ENCODE measurements at places on chromosomes 13 and 19. TPM values are rescaled to one million over a fixed set of nuclear protein-coding genes. Genes with fewer than 3 reads are reported as not detected.

The PLPP2 gene
- 20.0 TPM for total RNA-seq

The UPK1A gene
- not detected for total RNA-seq

The MYPOP gene
- total RNA-seq: 1.1 TPM

The NTN5 gene
- total RNA-seq: not detected

The CPB2 gene
- total RNA-seq: not detected

The FRY gene
- total RNA-seq: 27.3 TPM

The SKA3 gene
- 4.6 TPM for total RNA-seq

The CGB8 gene
- not detected for total RNA-seq

The ZNF681 gene
- 0.85 TPM for total RNA-seq

The CACNG6 gene
- total RNA-seq: 1.6 TPM

The SIGLEC14 gene
- total RNA-seq: not detected

The NLRP9 gene
- not detected for total RNA-seq

The ZNF175 gene
- total RNA-seq: 4.2 TPM

The TBXA2R gene
- total RNA-seq: 1.2 TPM

The PSPN gene
- 1.6 TPM for total RNA-seq

The ZNF17 gene
- total RNA-seq: 9.5 TPM

The GSX1 gene
- not detected for total RNA-seq

The KLK6 gene
- total RNA-seq: 0.09 TPM

The PROZ gene
- total RNA-seq: not detected

The LCP1 gene
- total RNA-seq: under 0.01 TPM

The HSD17B14 gene
- 4.9 TPM for total RNA-seq

The ZNF296 gene
- 0.09 TPM for total RNA-seq

Data from endothelial cell of coronary artery (primary cell).